ENCODE measurements at places on chromosomes 6 and 20.

- DNase-seq = no peak
Measured at GRCh38 chr6:138653435-138653834, 120.1 kb upstream of the CCDC28A start.

- no peak for DNase-seq
Measured at GRCh38 chr20:34512266-34512954, 3.8 kb upstream of the DYNLRB1 start.

DNA sequence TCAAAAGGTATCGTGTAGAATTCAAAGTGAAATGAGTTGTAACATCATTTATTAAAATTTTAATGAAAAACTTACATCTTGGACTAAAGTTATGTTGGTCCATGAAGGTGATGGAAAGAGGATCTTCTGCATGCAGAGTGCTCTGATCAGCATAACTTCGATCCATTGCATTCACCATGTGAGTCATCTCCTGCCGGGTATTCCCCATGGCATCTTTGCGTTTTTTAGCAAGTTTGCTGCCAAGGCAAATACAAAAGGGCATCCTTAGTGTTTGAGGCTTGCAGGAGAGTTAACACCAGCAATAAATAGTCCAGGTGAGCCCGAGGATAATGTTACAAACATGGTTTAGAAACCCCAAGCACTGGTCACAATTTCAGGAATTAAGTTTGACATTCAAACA is 104.2 kb upstream of the THEMIS start:
- no peak for DNase-seq

DNA sequence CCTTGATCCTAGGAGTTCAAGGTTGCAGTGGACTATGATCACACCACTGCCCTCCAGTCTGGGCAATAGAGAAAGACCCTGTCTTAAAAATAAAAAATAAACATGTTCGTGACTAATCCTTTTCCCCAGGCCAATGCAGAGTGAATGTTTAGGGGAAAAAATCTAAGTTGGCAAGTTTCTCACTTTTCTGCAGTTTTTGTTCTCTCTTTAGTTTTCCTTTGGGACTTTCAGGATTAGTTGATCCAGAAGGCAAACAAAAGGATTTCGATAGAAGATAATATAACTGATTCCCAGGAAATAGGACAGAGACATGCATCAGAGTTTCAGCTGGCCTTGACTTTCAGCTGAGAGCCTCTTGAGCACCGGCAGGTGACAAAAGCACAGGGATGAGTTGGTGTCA is 53.3 kb downstream of the SOD2 start:
- no peak for DNase-seq

DNA sequence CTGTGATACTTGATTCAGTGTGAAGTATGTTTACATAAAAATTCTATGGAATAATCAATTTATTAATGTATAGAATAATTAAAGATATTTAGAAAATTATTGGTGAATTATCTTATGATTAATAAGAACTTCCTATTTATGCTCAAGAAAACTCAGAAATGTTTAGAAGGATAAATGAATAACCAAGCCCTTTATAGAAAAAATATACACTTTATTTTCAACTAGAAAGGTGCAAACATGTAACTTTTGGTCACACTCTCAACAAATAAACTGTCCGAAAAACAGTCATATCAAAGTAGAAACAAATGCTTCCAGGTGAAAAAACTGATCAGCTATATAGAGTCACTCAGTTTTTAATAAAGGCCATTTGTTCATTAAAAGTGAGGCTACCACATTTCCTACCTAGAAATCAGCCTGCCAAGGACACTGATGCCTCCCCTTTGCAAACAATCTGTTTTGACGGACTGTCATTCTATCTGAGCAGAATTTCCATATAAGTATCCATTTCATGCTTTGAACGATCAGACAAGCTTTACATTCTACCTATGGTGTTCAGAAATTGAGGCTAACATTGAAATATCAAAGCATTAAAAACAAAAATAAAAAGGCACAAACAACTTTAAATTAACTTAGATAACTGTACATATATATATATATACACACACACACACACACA is 3.0 kb downstream of the CCN2 start:
- DNase-seq = no peak

GRCh38 chr20:20396794-20397193 is 28.9 kb downstream of the INSM1 start:
- DNase-seq = no peak

DNA sequence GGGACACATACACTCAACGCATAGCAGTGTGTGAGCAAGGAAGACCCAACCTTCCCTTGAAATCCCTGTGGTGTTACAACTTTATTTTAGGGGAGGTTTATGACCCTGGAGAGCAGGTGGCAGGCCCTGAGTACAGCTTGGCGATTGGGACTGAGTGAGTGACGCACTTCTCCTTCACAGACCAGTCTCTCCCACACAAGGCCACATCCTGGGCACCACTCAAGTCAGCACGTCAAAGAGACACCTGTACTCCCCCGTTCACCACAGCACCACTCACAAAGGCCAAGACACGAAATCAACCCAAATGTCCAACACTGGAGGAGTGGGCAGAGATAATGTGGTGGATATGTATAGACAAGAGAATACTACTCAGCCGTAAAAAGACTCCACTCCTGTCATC is 57.0 kb upstream of the FRMD1 start:
- DNase-seq = no peak

- DNase-seq = no peak
Measured at GRCh38 chr20:43189554-43190331, at the start of gene PTPRT. TSS of gene PTPRT (minus strand) at chr20:43189906. CDS start at chr20:43189733, 173 bp downstream.

- DNase-seq = no peak
Measured at GRCh38 chr20:57323034-57323433, 6.6 kb upstream of the SPO11 start.

DNA sequence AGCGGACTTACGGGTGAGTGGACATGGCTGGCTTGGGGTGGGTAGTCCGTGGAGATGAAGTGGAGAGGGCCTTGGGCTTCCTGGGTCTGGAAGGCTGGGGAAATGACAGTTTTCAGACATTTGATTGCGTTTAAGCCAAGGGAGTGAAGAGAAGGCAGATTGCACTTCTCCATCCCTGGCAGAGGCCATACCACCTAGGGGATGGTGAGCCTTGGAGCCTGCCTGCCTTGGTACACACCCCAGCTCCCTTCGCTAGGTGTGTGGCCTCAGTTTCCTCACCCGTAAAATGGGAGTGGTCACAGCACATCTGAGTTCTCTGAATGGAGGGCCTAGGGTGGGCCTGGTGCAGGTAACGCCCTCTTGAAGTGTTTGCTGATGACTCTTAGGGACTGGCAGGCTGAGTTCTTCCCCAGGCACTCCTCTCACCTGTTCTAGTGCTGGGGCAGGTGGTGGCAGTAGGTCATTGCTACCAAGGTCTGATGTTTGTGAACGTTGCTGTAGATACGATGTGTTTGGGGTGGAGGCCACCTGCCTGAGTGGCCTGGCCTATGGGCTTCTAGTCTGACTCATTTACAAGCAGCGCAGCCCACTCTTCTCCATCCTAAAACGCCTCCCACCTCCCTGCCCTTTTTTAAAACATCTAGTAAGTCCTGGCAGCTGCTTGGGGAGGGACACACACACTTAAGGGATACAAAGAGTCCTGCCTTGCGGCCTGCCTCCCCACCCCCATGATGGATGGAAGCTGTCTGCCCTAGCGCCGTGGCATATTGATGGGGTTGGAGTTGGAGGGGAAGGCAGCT is 2.3 kb downstream of the RBM38 start:
- DNase-seq = no peak

DNA sequence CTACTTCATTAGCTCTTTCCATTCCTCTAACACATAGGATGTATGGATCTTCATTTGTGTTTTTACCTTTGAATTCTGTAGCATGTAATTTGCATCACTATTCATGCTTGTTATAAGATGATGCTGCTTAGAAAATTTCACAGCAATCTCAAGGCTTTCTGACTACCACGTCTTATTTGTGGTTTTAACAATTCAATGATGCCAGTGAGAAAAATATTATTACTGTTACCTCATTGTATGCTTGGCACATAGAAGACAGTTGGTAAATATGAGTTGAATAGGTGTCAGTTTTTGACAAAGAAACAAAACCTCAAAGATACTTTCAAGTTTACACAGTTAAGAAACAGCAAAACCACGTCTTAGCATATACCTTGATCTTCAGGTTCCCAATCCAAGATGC is 428.6 kb downstream of the TFAP2A start:
- DNase-seq = no peak

GRCh38 chr6:45882671-45883070 is 133.0 kb downstream of the CLIC5 start:
- DNase-seq = no peak

- no peak for DNase-seq
Measured at GRCh38 chr6:163415620-163416556, 1.4 kb downstream of the QKI start.

DNA sequence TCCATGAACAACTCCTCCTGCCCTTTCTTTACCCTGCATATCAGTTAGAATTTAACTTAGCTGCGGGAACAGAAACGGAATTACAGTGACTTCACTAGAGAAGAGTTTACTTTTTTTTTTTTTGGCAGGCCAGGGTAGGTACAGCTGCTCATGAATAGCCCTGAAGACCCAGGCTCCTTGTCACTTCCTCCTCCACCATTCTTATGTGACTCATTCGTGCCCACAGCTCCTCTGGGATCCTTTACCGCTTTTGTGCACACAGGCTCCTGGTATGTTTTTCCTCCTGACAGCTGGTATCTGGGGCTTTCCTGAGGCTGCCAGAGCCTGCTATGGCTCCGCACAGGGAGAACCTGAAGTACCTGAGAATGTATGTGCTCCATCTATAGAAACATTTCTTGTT is 3.9 kb upstream of the KCNS1 start:
- DNase-seq = no peak

DNA sequence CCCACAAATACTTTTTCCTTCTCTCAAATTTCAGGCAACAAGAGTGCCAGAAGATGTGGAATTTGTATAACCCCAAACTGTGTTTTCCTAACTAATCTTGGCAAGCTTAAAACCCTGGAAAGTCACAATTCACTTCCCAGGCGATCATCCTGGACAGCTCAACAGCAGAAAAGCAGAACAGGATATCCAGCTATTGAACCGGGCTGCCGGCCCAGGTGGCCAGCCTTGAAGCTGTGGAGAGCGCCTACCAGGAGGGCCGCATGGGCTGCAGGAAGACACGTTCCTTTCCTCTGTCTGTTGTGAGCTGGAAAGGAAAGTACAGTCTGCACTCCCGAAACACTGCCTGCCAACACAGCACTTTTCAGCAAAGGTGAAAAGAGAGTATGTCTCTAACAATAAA is 719.7 kb upstream of the MARCKS start:
- no peak for DNase-seq

GRCh38 chr20:38809942-38810341 is 4.4 kb downstream of the PPP1R16B start:
- DNase-seq = no peak

DNA sequence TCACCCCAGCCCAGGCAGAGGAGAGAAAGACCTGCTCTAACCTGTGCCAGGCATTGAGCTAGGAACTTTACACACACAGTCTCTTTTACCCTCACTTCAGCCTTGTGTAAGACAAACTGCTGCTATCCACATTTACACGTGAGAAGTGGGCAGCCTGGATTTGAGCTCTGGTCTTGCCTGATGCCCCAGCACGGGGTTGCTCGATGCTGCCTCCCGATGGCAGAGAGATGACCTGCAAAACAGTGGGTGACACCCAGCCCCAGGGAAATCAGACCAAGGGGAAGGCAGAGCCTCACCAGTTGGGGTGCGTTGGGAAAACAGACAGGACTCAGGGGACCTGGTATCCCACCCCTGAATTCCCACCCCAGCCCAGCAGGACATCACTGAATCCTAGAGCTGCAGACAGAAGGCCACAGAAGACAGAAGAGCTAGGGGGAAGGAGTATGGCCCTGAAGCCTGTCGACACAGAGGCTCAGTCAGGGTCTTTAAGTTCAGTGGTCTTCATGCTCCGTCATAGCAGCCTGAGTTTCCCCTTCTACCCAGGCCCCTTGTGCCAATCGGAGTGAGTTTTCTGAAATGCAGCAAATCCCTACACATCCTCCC is 990 bp downstream of the BPI start:
- no peak for DNase-seq
